Metanephros (tissue), 2 donors: ENCODE measurements at places on chromosomes 3 and 15. TPM values are rescaled to one million over a fixed set of nuclear protein-coding genes. Genes with fewer than 3 reads are reported as not detected.

Gene ADCY5
- 17.2 TPM for total RNA-seq

Gene TRPM1
- 0.41 TPM for total RNA-seq

Gene DOCK3
- total RNA-seq: 0.88 TPM

Gene PRKCI
- total RNA-seq: 64.1 TPM

Gene A4GNT
- not detected for total RNA-seq
